ENCODE measurements at places on chromosomes 7 and 10. TPM values are rescaled to one million over a fixed set of nuclear protein-coding genes. Genes with fewer than 3 reads are reported as not detected.

The CALML3 gene
- total RNA-seq = not detected

DNA sequence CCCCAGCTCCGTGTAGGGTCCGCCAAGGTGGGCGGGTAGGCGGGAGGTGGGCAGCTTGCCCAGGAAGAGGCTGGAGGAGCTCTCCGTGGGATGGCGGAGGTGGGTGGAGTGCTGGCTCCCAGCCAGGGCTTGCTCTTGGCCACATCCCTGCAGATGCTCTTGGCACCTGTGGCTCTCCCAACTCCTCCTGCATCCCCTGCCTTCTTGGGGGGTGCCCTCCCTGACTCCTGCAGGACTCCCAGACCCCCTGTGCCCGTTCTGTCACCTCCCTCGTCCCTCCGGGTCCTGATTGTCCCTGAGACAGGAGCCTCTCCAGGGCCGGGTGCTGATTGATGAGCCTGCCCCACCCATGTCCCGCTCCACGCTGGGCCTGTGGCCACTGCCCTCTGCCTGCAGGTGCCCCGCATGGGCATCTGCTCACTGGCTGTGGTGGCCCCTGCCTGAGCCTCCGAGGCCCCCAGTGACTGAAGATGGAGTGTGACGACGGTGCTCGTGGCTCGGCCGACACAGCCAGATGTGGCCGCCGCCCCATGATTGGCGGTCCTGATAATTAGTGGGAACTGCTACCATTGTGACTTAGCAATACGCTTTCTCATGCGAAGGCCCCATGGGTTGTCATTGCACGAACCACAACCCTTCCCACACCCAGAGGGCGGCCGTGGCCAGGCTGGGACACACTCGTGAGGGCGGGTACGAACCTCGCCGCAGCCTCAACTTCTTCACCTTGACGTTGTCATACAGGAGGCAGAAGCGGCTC, 23.6 kb downstream of the CFAP46 start:
- peak; percentile 42 for DNase-seq

- DNase-seq = no peak
Observed at GRCh38 chr10:29265210-29265768, 23.6 kb upstream of the LYZL1 start.

DNA sequence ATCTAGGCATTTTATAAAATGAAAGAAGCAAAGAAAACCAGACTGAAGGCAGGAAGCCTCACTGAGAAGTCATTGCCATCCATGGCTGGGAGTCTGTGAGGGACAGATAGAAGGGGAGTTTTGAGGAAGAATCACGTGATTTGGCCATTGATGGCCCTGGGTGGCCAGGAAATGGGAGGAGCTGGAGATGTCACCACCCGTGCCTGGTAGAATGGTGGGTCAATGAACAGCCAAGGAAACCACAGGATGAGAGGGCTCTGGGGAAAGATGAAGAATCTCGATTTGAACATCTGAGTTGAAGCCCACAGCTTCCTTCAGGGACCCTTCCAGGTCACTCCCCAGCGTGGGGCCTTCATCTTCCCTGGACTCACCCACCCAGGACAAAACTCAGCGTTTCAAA, 103.3 kb upstream of the CHST15 start:
- DNase-seq = no peak

GRCh38 chr10:59902016-59902415, 4.3 kb downstream of the CCDC6 start:
- DNase-seq = no peak
